Ecto neural progenitor cell (in vitro differentiated cells): ENCODE measurements at places on chromosomes 6 and 20.

- no peak for DNase-seq
Observed at GRCh38 chr20:1019344-1019743, 17.2 kb upstream of the RSPO4 start.

DNA sequence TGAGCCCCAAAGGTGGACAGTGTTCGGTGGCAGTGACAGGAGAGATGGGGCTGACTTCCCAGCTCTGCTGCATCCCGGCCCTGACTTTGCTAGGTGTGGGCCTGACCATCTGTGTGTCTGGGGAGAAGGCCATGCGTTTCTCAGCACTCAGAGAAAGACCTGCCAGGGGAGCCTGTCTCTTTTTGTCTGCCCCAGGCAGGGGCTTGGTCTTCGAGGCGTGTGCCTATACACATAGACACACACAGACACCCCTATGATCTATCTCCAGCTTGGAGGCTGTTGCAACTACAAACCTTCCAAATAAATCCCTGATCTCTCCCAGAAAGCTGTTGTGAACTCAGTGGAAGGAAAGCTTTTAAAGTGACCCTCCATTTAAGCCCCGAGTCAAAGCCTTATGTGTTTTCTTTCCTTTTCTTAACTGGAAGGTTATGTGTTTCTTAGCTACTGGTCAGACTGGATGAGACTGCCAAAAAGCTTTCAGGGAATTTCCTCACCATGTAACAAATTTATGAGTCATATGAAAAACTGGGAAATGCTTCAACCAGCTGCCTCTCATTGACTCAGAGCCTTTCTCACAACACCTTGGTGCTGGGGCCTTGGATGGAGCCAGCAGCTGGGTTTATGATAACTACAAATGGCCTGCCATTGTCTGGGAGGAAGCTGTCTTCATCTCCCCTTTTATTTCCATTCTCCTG is 102.6 kb downstream of the CDC5L start:
- DNase-seq = no peak

GRCh38 chr6:31621991-31622390 is 1.5 kb downstream of the PRRC2A start:
- no peak for DNase-seq

DNA sequence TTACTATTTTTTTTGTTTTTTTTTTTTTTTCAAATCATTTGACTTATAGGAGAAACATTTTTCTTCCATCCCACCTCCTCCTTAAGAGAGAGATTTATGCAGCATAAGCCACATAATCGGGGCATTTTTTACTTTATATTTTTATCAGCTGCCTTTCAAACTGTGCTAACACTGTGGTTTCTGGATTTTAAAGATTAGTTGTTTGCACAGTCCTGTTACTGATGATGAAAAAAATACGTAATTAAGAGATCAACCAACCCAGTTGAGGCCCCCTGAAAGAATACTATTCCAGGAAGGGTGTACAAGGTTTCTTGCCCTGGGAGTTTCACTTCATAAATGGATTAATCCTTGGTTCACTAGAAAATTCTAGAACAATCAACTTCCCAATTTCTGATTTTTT is 68.3 kb downstream of the MMS22L start:
- DNase-seq = no peak

- no peak for DNase-seq
Observed at GRCh38 chr20:62305765-62306413, 3.1 kb downstream of the ADRM1 start.

DNA sequence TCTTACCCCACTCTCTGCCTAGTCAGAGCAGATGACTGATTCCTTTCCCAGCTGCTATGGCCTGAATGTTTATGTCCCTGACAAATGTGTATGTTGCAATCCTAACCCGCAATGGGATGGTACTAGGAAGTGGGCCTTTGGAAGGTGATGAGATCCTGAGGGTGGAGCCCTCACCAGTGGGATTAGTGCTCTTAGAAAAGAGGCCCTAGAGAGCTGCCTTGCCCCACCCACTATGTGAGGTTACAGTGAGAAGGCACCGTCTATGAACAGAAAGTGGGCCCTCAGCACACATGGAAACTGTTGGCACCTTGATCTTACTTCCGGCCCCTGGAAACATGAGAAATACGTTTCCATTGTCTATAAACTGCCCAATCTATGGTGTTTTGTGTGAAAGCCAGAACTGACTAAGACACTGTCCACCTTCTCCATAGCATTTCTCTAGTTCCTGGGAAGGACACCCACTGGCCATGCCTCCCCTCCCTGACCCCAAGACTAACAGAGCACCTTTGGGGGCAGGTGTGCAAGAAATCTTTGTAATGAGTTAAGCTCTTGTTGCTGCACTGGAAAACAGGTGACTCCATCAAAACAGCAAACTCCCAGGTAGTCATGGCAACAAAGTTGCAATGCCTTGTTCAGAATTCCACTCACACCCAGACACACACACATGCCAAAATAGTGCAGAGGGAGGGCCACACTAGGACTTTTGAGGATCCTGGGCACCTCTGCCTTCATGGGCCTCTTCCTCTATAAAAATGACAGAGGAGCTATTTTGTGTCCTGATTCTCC is 16.2 kb downstream of the GABRR2 start:
- no peak for DNase-seq

DNA sequence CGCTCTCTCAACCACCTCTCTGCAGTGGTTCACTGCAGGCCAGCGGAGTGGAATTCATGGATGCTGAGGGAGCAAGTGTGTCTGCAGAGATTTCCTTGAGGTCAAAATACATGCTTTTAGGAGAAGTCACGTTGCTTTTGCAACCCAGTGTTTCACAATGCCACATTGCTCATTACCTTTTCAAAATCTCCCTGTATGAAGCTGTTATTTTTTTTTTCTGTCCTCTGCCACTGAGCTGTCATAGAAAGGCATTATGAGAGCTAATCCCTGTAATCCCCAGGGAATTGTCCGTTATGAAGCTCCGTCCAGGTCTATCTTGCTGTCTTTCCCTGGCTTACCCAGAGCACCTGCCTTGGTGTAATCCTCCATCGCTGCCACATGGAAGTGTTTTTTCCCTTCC is 60.5 kb upstream of the SLC22A23 start:
- no peak for DNase-seq

- no peak for DNase-seq
Observed at GRCh38 chr6:90406142-90406794, 109.6 kb upstream of the BACH2 start.

- no peak for DNase-seq
Observed at GRCh38 chr6:114361036-114361435, 18.2 kb upstream of the HS3ST5 start.

- DNase-seq = peak; percentile 58
Observed at GRCh38 chr6:26613689-26614683, 17.2 kb downstream of the ABT1 start.

DNA sequence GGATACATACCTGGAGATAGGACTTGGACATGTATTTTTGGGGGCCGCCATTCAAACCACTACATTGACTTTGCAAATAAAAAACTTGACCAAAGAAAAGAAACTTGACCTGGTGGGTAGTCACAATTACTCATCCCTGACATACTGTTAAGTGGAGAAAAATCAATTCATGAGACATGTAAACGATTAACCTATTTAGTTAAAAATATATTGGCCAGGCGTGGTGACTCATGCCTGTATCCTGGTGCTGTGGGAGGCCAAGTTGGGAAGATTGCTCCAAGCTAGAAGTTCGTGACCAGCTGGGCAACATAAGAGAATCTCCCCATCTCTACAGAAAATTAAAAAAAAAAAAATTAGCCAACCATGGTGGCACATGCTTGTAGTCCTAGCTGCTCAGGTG is 2.5 kb upstream of the SRSF12 start:
- no peak for DNase-seq

DNA sequence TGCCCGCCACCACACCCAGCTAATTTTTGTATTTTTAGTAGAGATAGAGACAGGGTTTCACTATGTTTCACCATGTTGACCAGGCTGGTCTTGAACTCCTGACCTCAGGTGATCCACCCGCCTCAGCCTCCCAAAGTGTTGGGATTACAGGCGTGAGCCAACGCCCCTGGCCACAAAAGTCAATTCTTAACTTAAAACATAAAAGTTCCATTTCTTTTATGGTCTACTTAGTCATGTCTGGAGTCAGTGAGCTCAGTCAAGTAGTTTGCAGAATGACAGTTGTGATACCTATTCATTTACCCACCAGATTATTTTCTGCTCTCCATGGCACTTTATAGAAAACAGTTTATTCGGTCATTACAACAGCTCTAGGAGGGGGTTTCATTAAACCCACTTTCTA is 103.1 kb upstream of the ESR1 start:
- no peak for DNase-seq

- no peak for DNase-seq
Observed at GRCh38 chr6:30862156-30862875, 22.0 kb upstream of the DDR1 start.

GRCh38 chr6:72248621-72249020 is 362.3 kb downstream of the RIMS1 start:
- DNase-seq = no peak

GRCh38 chr20:46308258-46309157 is at the start of gene CDH22:
CDH22 (minus strand) TSS chr20:46308498; CDS start chr20:46251294, 57,204 bp downstream.
- DNase-seq = peak; percentile 78

DNA sequence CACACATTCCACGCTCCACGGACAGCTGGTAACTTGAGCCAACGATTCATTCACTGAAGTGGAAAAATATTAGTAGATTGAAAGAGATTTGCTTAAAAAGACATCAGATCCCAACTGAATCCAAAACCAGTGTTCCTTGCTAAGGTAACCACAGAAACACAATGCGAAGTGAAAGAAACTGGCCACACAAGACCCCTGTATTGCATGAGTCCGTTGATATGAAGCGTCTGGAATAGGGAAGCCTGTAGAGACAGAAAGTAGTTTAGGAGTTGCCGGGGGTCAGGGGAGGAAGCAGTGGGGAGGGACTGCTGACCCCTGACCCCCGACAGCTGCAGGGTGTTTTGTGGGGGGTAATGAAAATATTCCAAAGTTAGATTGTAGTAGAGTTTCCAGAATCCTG is 10.0 kb downstream of the PCK1 start:
- no peak for DNase-seq

- no peak for DNase-seq
Observed at GRCh38 chr6:75608956-75609533, 7.4 kb downstream of the SENP6 start.

GRCh38 chr20:48667889-48668413 is 159.8 kb downstream of the PREX1 start:
- no peak for DNase-seq

DNA sequence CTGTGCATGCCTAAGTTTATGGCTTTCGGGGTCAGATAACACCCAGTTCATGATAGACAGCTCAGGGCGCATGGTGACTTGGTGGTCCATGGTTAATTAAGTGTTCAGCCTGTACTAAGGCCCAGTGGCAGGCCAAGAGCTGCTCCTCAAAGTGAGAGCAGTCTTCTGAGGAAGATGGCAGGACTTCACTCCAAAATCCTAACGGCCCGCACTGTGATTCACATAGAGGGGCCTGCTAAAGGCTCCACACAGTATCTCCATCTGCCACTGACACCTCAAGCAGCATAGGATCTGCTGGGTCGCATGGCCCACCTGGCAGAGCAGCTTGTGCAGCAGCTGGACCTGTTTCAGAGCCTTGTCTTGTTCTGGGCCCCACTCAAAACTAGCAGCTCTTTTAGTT is 10.6 kb upstream of the CST7 start:
- peak; percentile 30 for DNase-seq

DNA sequence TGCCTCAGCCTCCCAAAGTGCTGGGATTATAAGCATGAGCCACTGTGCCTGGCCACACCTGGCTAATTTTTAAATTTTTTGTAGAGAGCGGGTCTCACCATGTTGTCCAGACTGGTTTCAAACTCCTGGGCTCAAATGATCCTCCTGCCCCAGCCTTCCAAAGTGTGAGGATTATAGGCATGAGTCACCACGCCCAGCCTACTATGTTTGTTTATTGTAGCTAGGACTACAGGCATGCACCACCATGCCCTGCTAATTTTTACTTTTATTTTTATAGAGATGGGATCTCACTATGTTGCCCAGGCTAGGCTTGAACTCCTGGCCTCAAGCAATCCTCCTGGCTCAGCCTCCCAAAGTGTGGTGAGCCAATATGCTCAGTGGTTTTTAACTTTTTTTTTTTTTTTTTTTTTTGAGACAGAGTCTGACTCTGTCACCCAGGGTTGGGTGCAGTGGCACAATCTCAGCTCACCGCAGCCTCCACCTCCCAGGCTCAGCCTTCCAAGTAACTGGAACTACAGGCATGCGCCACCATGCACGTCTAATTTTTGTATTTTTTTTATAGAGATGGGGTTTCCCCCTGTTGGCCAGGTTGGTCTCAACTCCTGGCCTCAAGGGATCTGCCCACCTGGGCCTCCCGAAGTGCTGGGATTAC is 12.0 kb upstream of the DDX43 start:
- no peak for DNase-seq

- DNase-seq = no peak
Observed at GRCh38 chr6:55794136-55794812, 81.1 kb downstream of the BMP5 start.

- no peak for DNase-seq
Observed at GRCh38 chr6:143575901-143576426, 64.4 kb upstream of the FUCA2 start.

DNA sequence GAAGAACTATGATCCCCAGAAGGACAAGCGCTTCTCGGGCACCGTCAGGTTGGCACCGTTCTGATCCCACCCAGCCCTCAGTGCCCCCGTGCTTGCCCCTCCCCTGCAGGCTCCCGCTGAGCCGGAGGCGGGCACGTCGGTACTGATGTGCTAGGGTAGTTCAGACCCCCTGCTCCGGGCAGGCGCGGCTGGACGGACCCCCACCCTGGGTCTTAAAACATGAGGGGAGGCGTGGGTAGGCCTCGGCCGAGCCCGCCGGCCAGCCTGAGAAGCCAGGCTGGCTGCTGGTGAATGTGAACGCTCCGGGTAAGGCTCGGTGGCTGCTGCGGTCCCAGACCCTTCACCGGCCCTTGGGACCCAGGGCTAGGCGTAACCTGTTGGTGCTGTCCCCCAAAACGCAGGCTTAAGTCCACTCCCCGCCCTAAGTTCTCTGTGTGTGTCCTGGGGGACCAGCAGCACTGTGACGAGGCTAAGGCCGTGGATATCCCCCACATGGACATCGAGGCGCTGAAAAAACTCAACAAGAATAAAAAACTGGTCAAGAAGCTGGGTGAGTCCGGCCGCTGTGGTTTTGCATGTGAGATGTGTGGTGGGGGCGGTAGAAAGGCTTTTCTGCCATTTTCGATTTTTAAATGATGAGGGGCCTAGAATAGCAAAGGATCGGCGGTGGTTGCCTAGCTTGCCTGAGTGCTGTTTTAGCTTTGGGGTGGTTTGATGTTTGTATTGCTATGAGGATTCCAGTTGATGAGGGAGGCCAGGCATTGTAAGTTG is 964 bp downstream of the RPL10A start:
- DNase-seq = no peak

DNA sequence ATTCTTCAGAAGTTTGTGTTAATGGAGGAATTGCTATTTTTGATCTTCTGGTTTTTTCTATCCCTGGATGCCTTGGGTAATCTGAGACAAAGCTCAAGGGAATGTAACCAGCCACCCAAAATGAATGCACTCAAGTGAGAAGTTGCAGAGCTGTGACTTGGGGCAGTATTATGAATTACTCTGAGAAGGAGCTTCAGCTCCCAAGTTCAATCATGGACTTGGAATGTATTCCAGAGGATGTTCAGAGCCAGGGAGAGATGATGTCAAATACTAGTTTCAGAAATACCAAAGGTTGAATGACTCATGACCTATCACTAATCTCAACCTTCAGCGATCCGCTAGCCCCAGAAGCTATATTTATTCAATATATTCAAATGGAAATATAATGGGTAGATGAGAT is 375.2 kb upstream of the PLCB4 start:
- DNase-seq = no peak

GRCh38 chr6:1602049-1602713 is 7.5 kb upstream of the FOXC1 start:
- no peak for DNase-seq

GRCh38 chr6:163137398-163137881 is 277.1 kb upstream of the QKI start:
- no peak for DNase-seq
